ENCODE measurements at places on chromosomes 7 and 10. TPM values are rescaled to one million over a fixed set of nuclear protein-coding genes. Genes with fewer than 3 reads are reported as not detected.

ADCYAP1R1 gene
- total RNA-seq: 6.1 TPM

EEF1AKMT2 gene
- total RNA-seq: 21.2 TPM

STRIP2 gene
- total RNA-seq: 0.58 TPM

VSTM4 gene
- total RNA-seq: 24.6 TPM

MYH16 gene
- 0.29 TPM for total RNA-seq

SFRP5 gene
- total RNA-seq: 3.7 TPM

METTL27 gene
- 1.3 TPM for total RNA-seq

DMBT1 gene
- total RNA-seq: 0.12 TPM

FAM24B gene
- 1.2 TPM for total RNA-seq

TEX36 gene
- not detected for total RNA-seq

PON1 gene
- total RNA-seq: not detected

PYROXD2 gene
- 8.7 TPM for total RNA-seq

MRPL43 gene
- 59.8 TPM for total RNA-seq

PRKCQ gene
- total RNA-seq: 0.45 TPM

GGCT gene
- 16.7 TPM for total RNA-seq

CHST15 gene
- 39.9 TPM for total RNA-seq

GALNT17 gene
- total RNA-seq: 5.8 TPM

GRB10 gene
- 106 TPM for total RNA-seq

NPFFR1 gene
- 0.06 TPM for total RNA-seq

NRG3 gene
- 0.81 TPM for total RNA-seq

SYCE1 gene
- 0.48 TPM for total RNA-seq

PSD gene
- total RNA-seq: 1.4 TPM

ITGB8 gene
- 12.0 TPM for total RNA-seq

GPC2 gene
- total RNA-seq: 0.78 TPM

RPA3 gene
- 15.6 TPM for total RNA-seq

CYP2C18 gene
- not detected for total RNA-seq

PTPRZ1 gene
- 2.2 TPM for total RNA-seq

PRRT4 gene
- 5.8 TPM for total RNA-seq

SLC26A3 gene
- total RNA-seq: not detected

VWC2 gene
- not detected for total RNA-seq

OPN4 gene
- total RNA-seq: 0.36 TPM

PVRIG gene
- 2.1 TPM for total RNA-seq

HGF gene
- total RNA-seq: 55.9 TPM

SCIN gene
- 1.7 TPM for total RNA-seq

NT5C3A gene
- 16.9 TPM for total RNA-seq

GPR26 gene
- not detected for total RNA-seq

INA gene
- total RNA-seq: not detected

IDI2 gene
- not detected for total RNA-seq

UTF1 gene
- not detected for total RNA-seq

MCU gene
- 45.6 TPM for total RNA-seq

C10orf53 gene
- not detected for total RNA-seq

TFPI2 gene
- total RNA-seq: 5.8 TPM

MSRB2 gene
- total RNA-seq: 34.5 TPM

LARP4B gene
- 73.2 TPM for total RNA-seq

GPR15LG gene
- not detected for total RNA-seq

CLRN3 gene
- total RNA-seq: not detected

ADIRF gene
- total RNA-seq: 520 TPM

KLF14 gene
- 0.12 TPM for total RNA-seq

CRPPA gene
- total RNA-seq: 2.1 TPM

CPEB3 gene
- 8.0 TPM for total RNA-seq

UPP1 gene
- 30.4 TPM for total RNA-seq

WDR91 gene
- 16.6 TPM for total RNA-seq

TRIM73 gene
- total RNA-seq: 2.9 TPM

MUC12 gene
- total RNA-seq: 0.24 TPM

PKD1L1 gene
- 1.2 TPM for total RNA-seq

PIK3AP1 gene
- total RNA-seq: 10.1 TPM

ANKRD30A gene
- total RNA-seq: not detected

Measured in aorta (tissue), 5 donors.